Activated CD8-positive, alpha-beta memory T cell treated with anti-CD3 and anti-CD28 coated beads, Interleukin-2, amount 50 U/mL, for 4 hours (primary cell): ENCODE measurements at places on chromosomes 6 and 20.

GRCh38 chr6:32989368-32989767 lies 20.0 kb downstream of the HLA-DOA start:
- no peak for DNase-seq

GRCh38 chr6:44223319-44224028 lies at the start of gene SLC29A1:
TSS of gene SLC29A1 (plus strand) at chr6:44223595. CDS start at chr6:44227314, 3,719 bp downstream.
- peak; percentile 88 for DNase-seq

GRCh38 chr6:44226368-44227147 lies 3.2 kb downstream of the SLC29A1 start:
- no peak for DNase-seq

DNA sequence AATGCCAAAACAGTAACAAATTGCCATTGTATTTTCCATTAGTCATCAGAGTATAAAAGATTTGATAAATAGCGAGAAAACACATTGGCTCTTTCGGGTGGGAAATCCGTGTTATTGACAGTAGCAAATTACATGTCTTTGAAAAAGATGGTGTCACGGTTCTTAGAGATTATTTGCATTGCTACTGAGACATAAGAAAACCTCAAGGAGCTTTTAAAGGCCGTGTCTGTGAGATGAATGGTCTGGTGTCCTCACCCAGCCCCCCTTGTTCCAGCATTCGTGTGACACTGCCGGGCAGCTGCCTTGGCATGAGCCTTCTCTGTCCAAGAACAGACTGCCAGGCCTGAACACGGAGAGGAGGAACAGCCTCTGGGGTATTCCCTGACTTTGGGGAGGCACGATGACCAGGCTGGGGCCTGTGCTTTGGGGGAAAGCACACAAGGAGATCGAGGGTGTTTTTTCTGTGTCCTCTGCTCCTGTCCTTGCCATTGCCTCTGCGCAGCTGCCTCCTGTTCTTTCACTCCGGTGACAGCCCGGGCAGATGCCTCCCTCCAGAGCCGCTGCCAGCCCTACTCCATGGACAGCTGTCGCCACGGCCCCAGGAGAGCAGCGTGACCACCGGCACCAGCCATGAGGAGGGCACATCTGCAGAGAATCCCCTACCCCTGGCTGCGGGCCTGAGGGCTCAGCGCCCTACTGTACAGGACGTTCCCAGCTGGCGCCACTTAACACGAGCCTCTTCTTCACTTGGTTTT lies 167.7 kb upstream of the CDYL start:
- no peak for DNase-seq

GRCh38 chr20:41344477-41344876 lies 3.9 kb downstream of the LPIN3 start:
- no peak for DNase-seq

GRCh38 chr20:5918856-5919625 lies 31.3 kb downstream of the TRMT6 start:
- no peak for DNase-seq

- no peak for DNase-seq
These were observed 144.2 kb downstream of the MYO6 start for GRCh38 chr6:75893058-75893775.

DNA sequence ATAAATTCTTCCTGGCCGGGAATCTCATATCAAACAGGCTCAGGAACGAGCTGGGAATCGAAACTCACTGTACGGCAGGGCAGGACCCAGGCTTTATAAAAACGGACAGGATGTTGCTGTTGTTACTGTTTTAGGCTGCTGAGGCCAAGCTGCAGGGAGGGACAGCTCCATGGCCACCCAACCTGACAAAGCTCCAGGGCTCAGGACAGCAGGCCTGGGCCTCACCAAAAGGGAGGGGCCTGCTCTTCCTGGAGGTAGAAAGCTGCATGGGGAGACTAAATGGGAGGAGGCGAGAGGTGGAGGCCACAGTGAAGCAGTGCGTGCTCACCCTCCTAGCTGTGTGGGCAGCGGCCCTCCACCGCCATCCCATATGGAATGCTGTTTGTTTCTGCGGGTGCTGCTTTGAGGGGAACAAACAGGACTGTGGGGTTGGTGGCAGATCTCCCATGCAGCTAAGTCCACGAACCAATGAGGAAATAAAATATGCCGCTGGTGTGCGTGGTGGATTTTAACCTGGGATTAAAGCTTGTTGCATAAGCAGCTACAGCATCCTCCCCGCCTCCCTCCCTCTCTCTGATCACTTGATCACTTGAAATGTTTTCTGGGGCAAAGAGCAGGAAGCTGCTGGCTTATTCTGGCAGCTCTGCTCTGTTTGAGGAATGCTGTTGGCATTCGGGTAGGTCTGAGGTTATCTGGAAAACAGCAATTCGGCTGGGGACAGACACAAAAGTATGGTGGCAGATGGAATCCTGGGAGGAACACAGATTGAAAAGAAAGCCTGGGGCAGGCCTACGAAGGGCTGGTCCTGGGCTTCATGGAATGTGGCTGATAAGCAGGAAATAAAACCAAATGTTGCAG lies 2.4 kb upstream of the ZMYND8 start:
- DNase-seq, result no peak

GRCh38 chr6:127129251-127129650 lies 10.8 kb downstream of the RSPO3 start:
- no peak for DNase-seq

GRCh38 chr6:64217721-64218620 lies 582.4 kb downstream of the PHF3 start:
- no peak for DNase-seq

DNA sequence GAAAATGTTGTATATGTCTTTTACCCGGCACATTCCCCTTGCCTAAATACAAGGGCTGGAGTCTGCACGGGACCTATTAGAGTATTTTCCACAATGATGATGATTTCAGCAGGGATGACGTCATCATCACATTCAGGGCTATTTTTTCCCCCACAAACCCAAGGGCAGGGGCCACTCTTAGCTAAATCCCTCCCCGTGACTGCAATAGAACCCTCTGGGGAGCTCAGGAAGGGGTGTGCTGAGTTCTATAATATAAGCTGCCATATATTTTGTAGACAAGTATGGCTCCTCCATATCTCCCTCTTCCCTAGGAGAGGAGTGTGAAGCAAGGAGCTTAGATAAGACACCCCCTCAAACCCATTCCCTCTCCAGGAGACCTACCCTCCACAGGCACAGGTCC lies 11.3 kb upstream of the MAPRE1 start:
- no peak for DNase-seq

DNA sequence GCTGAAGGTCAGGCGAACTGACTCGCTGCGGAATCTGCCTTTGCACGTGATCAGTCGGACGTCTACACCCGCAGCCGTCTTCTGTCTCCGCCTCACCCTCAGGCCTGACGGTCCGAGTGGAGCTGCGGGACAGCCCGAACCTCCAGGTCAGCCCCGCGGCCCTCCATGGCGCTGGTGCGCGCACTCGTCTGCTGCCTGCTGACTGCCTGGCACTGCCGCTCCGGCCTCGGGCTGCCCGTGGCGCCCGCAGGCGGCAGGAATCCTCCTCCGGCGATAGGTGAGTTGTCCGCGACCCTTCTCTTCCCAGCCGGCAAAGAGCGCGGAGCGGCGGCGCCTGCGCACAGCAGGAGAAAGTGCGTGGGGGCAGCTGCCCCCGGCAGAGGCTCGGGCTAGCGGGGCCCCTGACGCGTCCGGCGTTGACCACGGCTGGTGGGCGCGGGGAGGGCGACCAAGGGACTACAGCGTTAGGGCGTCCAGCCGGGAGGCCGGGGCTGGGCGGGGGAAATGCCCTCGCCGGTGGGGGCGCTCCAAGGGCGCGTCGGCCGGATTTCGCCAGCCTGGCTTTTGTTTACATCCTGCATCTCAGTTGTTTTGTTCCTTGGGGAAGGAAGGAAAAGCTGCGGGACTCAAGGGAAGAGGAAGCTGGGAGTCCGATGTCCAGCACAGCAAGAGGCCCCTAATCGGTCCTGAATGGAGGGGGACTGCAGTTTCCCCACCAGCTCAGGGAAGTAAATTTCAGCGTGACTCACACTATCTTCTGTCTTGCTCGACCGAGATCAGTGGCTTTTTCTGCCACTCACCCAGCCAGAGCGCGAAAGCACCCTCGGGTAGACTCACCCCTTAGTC lies at the start of gene SMPDL3A:
SMPDL3A (plus strand) TSS at position 77 of the 846 bp plus-strand sequence; CDS start at position 166, 89 bp downstream.
- DNase-seq, result no peak

DNA sequence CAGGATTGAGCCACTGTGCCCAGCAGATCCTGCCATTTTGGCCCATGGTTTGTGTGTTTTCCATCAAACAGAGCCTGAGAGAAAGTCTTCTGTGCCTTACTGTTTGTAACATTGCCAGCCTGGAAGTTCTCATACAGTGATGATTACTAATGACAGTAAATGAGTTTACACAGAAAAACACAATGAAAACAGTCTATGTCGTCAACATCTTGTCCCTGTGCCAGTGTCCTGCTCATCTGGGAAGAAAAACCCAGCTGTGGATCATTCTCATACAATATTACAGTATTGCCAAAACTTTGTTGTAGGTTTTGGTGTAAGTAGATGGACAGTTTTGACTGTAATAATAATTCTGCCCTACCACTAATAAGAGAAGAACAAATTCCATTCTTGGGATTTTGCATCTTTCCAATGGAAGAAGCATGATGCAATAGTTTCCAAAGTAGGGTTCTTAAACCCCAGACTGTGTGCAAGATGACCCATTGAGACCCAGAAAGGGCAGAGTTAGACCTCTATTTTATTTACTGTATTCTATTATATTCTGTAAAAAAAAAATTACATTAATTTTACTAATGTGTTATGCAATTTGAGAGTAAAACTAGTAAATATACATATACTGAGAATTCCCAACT lies 135.0 kb upstream of the JARID2 start:
- no peak for DNase-seq
